Frontal cortex (tissue), 4 donors: ENCODE measurements at places on chromosomes 2 and 18. TPM values are rescaled to one million over a fixed set of nuclear protein-coding genes. Genes with fewer than 3 reads are reported as not detected.
A peak's percentile ranks its signal among the peaks of the same experiment; 100 is the strongest.

Gene ANKRD30BL
- total RNA-seq: 12.6 TPM

Gene RFX8
- total RNA-seq: 0.41 TPM

Gene RMDN2
- total RNA-seq: 27.7 TPM

Gene HDHD2
- total RNA-seq: 23.6 TPM

Gene RNF152
- total RNA-seq: 106 TPM

DNA sequence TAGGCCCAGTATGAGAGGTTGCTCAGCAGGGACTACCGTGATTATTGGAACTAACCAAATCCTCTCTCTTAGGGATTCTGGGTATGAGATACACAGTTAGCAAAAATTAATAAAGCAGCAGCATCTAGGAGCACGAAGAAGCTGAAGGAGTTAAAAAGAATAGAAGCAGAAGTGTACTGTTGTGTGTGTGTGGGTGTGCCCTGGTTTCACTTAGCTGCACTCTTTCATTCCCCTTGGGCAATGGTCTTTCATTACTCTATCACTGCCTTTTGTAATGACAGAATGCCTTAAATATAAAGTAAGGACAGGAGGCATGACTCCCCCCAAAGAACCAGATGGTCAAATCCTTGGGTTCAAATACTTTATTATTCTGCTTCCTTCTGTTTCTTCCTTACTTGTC is 115.9 kb upstream of the CD302 start:
- DNase-seq: no peak

DNA sequence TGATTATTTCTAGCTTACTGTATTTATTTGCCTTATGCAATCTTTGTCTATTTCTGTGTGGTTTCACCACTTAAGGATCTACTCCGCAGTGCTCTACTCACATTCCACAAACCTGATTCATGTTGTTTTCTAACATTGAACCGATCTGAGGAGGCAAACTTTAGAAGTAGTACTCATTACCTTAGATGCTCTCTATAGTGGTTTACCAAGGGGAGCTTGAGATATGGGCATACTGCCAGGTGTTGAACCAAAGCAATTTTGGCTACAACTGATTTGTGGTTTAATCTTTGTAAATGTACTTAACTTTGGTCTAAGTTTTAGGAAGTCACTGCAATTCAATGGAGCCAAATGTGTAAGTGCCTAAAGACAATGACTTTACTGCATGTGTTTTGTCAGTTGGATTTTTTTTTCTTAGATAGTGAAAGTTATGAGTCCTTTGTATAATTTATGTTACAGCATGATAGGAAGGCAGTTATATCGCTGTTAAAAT is 50.1 kb downstream of the MAP2 start:
- no peak for DNase-seq

DNA sequence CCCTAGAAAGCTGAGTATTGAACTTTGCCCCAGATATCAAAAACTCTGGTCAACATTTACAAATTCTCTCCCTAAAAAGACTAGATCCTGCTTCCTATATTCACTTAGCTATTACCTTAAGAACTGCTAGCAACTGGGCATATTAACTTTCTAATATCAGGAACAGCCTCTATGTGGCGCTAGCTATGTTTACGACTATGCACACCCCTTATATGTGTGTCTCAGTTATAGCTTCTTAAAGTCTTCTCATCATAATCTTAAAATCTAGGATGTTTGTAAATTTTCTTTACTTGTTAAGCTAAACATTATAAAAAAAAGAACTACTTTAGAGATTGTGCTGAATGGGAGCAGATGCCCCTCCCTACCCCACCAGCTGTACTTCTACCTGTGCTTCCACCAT is 1.7 kb upstream of the STAMBP start:
- DNase-seq: no peak

GRCh38 chr2:51960841-51961335 is 929.0 kb upstream of the NRXN1 start:
- no peak for DNase-seq

GRCh38 chr2:196500686-196501431 is 138.7 kb upstream of the CCDC150 start:
- no peak for DNase-seq

GRCh38 chr2:16055848-16056580 is 115.7 kb downstream of the MYCN start:
- DNase-seq: no peak

DNA sequence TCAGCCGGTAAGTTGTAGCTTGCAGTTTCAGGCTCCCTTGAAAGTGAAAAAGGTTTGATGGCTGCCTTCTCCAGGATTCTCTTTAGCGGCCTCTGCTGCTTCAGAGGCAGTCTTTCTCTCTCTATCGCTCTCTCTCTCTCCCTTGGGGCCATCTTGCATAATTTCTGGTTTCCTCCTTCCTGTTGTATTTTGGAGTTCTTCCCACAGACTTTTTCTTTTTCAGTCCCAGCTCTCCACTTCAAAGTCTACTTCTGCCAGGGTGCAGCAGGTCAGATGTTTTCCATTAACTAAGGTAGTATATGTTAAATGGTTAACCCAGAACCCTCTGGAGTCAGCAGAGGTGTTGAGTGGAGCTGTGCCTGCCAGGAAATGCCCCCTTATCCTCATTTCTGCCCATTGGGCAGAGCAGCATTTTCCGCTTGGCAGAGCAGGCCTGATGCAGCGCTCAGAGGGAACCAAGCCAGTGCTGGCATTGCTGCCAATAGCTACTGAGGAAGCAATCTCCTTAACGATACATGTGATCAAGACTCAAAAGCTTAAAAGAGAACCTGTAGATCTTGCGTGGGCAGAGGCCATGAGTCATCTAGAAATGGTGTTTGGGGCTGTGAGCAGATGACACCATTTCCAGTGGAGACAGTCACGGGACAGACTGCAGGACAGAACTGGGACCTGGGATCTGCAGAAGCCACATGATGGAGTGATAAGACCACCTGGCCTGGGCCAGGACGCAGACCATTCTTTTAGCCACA is 20.8 kb downstream of the DBI start:
- peak; percentile 45 for DNase-seq

DNA sequence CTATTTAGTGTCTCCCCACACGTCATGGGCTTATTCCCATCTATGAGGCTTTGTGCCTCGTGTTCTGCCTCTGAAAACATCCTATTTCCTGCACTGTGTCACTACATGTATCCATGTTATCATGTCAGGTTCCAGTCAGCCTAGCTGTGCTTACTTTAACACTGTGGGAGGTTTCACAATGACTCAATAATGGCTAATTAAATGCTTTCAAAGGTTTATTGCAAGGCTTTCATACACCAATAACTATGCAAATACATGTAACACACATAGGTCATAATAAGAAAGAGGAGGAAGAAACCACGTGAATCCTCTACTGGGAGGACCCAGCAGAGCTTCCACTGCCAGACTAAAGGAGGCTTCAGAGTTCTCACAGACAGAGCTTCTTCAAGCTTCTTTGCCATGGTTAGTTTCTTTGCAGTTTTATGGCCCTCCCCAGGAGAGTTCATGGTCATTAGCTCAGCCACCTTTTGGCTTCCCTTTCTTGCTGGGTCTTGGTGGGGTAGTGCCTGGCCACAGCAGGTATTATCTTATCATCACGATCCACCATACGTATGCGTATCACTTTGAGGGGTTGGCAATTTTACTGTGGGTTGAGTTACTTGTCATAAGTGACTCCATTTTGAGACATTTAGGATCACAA is 5.1 kb upstream of the COLEC12 start:
- no peak for DNase-seq
